Endothelial cell (in vitro differentiated cells): ENCODE measurements at places on chromosomes 16 and 17. TPM values are rescaled to one million over a fixed set of nuclear protein-coding genes. Genes with fewer than 3 reads are reported as not detected.
A peak's percentile ranks its signal among the peaks of the same experiment; 100 is the strongest.

YBX2 gene
- total RNA-seq, result 14.6 TPM

MYH2 gene
- total RNA-seq, result 0.69 TPM

DNA sequence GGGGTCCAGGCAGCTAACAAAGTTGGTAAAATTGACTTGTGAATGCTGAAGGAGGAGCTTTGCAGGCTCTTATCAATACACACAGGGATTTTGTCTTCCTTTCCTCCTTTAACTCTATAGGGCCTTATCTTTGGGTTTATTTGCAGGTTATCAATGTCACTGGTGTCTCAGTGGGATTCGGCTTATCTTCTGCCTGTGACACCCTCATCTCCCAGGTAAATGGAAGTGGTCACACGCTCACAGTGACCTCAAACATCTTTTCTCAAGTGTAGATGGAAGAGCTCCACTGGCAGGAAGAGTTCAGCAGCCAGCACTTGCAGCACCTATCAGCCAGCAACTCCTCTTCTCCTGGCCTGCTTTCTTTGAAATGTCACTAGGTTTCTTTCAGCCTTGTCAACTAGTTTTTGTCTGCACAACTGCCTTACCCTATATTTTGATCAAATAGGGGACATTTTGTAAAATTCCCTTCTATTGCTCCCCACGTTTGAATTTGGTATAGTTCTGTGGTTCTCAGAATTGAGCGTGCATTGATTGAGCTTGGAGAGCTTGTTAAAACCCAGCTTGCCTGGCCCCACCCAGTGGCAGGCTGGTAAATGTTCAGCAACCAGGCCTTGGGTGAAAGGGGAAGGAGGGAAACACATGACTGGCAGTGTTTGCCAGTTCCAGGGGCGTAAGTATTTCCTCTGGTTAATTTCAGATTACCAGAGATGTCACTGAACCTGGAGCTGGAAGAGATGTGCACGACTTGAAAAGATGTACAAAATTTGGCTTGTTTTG lies 12.8 kb downstream of the SLC47A1 start:
- no peak for DNase-seq

DNA sequence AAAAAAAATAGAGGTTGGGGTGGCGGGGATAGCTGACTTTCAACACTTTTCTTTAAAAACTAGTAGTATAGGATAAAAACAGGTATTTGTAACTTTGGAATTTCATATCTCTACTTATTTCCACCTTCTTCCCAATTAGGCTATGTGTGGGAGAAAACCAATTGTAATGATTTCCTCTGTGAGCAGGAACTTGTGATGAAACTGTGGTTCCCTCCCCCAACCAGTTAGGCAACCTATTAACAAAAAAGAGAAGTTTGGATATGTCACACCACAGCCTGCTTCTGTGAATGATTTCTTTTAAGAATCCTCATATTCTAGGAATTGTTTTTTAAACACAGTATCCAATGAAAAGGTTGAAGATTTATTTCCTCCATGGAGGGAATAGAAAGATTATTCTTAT lies 1.9 kb downstream of the IGSF6 start:
- DNase-seq, result no peak

- no peak for DNase-seq
Observed at GRCh38 chr17:46003907-46004748, 5.1 kb downstream of the STH start.

DNA sequence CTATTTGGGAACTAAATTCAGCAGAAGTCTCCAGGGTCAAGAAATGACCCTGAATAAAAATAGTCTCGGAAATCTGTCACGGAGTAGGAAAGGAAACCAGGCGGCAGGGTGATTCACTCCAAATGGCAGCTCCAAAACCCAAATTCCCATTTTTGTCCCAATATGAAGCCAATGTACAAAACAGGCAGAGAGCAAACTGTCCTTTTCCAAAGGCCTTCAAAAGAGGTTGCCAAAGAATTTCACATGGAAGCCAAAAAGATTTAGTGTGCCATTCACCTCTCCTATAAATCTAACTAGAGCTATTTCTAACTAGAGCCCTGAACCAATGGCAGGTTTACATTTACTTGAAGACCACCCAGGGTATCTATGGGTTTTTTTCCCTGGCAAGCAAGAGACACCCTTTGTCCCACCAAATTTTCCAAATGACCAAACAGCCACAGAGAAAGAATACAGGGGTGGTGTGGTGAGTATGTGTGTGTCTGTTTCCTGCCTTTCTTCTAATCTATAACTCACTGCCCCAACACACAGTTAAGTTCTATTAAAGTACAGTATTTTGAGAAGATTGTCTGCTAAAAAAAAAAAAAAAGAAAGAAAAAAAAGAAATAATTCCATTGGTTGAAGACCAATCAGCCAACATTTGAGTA lies 6.8 kb downstream of the MYO1D start:
- no peak for DNase-seq

DNA sequence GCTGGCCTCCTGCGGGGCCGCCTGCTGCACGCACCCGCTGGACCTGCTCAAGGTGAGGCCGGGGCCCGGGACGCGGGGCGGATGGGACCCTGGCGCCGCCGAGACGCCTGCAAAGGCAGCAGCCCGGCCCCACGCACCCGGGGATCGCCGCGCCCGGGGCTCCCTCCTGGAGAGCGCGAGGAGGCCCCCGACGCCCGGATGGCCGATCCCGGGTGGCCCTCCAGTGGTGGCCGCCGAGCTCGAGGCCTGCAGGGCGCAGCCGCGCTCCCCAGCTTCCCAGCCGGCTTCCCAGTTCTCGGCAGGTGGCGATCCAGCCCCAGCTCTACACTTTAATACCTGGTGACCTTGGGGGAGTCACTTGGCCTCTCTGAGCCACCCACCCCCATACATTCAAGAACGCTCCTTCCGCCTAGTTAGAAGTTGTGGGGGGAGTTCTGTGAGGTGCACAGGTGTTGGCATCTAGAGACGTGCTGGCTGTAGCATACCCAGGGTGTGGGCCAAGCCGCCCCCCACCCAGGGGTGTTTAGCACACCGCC lies 452 bp downstream of the SLC25A10 start:
- peak; percentile 43 for DNase-seq

- DNase-seq, result no peak
Observed at GRCh38 chr16:81784072-81784795, 5.1 kb downstream of the PLCG2 start.

- DNase-seq, result no peak
Observed at GRCh38 chr17:34154961-34155730, 99.9 kb upstream of the CCL2 start.

- no peak for DNase-seq
Observed at GRCh38 chr16:54171626-54172537, 114.7 kb downstream of the IRX3 start.
